ENCODE measurements at places on chromosomes 3 and 15.

DNA sequence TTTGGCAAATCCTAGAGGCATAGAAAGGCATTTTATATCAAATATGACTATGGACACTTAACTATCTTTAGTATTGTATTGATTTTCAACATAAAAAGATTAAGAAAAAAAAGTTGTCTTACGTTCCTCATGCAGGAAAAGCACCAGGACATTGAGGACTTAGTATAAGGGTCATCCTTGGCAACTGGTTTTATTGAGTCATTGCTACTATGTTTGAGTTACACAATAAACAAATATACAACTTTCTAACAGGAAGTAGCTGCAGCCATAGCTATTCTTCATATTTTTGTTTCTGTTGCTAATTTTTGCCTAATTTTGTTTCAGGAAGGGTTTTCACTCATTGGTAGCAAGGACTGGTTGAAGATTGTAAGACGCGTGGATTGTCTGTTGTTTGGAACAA lies 93.0 kb downstream of the NPTN start:
- DNase-seq, result no peak

DNA sequence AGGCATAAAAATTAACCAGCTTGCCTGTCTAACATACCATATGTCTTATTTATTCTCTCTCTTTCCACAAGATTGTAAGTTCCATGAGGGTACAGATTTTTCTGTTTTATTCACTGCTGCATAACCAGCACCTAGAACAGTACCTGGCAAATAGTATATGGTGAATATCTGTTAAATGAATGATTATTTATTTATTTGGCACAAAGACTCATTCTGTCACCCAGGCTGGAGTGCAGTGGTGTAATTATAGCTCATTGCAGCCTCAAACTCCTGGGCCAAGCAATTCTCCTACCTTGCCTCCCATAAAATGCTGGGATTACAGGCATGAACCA lies 24.9 kb downstream of the DENND4A start:
- no peak for DNase-seq

DNA sequence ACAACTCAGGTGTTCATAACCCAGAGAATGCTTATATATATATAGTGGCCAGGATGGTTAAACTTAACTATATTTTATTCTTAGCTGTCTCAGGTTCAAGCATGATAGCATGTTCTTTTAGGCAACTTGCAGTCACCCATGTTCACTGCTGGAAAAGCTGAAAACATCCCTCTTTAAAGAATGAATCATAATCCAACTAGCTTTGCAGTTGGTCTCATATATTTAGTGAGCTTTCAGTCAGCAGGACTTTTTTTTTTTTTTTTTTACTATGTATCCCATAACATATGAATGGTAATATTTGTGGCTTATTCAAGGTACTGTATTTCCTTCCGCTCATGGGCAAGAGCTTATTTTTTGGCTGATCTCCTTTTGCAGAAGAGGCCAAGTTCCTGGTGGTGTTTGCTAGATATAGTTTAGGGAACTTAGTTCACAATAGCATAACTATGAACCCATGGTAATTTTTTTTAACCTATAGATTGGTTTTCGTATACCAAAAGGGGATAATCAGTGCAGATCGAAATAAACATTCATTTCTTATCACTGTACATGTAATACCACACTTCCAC lies 77.6 kb downstream of the CMSS1 start:
- DNase-seq, result no peak

- no peak for DNase-seq
These were observed 3.0 kb downstream of the PARP15 start for GRCh38 chr3:122580470-122580869.

GRCh38 chr3:30440880-30441279 lies 165.5 kb upstream of the TGFBR2 start:
- DNase-seq, result no peak

GRCh38 chr3:197257711-197258110 lies 40.7 kb downstream of the DLG1 start:
- no peak for DNase-seq

Measured in T1000 (cell line).